ENCODE measurements at places on chromosomes 5 and 9.

- no peak for DNase-seq
These were observed 80.8 kb downstream of the PCDH1 start for GRCh38 chr5:141797425-141797824.

GRCh38 chr5:108101130-108101529, 280.8 kb downstream of the FBXL17 start:
- no peak for DNase-seq

DNA sequence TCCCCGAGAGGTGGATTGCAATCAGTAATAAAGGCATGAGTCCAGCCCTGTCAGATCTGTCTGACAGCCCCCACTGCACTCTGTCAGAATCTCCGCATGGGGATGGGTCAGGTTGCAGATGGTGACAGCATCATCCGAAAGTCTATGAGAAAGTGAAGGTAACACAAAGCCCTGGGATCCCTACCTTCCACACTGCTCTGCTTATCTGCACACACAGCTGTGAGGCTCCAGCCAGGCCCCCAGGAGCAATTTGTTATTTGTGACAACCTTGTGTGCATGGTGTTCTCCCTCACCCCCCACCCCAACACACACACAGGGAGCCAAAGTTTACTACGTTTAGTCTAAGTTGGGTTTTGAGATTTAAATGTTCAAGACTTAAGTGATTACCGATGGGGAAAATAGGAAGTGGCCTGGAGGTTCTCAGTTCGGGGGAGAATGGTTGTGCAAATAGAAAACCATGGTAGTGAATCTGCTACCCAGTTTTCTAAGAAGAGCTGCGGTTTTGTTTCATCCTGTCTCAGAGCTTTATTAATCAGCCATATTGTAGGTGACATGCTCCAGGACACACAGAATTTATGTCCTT, 92.7 kb downstream of the SV2C start:
- no peak for DNase-seq

GRCh38 chr5:140358738-140359310, 1.2 kb upstream of the SLC4A9 start:
- DNase-seq: no peak

GRCh38 chr5:850511-851006, at the start of gene ZDHHC11:
Gene ZDHHC11 (minus strand): TSS chr5:850986. CDS start chr5:850602, 384 bp downstream.
- DNase-seq: no peak

DNA sequence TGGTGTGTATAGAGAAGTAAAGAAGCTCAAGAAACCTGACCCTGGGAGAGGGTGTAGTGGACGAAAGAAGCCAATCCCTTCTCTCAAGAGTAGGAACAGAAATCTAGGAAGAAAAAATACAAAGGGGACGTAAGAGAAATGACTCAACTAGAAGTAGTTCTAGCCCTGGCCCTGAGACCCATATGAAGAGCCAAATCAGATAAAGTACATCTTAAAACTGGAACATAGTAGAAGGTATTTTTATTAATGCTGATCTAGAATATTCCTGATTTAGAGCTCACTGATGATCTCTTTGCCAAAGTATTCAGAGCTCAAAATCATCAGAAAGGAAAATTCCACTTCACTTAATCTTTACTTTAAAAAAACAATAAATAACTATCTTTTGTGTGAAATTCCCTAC, 184.8 kb downstream of the MLLT3 start:
- no peak for DNase-seq

DNA sequence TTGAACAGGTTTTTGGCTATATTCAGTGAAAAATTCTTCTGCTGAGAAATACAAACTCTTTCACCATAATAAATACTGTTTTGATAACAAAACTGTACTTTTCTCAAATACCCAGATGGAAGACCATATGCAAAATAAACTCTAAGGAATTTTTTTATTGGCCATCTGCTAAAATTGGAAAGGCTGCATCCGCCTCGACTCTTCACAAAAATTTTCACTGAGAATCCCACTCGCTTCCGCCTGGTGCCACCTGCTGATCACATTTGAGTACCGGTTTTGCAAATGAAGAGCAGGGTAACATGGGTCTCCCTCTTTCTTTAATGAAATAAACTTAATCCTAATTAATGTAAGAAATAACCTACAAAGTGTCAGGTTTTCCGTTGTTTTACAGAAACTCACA, 76.4 kb downstream of the TTLL11 start:
- DNase-seq: no peak

GRCh38 chr9:115326461-115326860, 208.5 kb upstream of the TNC start:
- no peak for DNase-seq

DNA sequence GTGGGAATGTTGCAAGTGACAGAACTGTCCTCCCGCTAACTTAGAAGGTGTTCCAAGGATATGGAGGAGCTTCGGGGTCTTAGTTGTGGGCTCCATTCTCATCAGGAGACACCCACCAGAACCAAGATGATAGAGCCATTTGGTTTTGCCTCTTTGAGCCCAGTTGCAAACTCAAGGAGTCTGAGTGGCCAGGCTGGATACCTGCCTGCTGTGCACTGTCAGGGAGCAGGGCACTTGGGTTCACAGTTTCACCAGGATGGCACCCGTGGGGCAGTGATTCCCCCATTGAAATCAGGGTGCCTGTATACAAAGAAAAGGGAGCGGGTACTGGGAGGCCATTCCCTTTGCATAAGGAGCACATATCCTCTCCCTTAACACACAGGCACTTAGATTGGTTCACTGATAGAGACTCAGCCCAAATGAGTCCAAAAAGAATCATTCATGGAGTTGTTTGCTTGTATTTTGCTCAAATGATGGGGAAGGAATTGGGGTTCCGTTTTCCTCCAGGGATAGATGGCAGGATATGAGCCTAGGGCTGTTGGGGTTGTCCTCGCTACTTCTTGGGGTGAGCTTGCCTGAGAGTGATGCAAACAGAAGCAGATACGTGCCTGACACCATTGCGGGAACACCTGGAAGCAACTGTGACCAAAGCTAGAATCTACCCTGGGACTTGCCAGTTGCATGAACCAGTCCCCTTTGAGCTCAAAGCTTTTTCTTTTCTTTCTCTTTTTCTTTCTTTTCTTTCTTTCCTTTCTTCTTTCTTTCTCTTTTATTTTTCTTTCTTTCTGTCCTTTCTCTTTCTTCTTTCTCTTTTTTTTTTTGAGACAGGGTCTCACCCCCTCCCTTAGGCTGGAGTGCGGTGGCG, 1.3 kb upstream of the PRR7 start:
- DNase-seq: peak; percentile 52

- DNase-seq: no peak
These were observed 26.8 kb upstream of the ANKRD33B start for GRCh38 chr5:10536931-10537579.

GRCh38 chr9:131927091-131927490, 152.6 kb downstream of the MED27 start:
- DNase-seq: no peak

DNA sequence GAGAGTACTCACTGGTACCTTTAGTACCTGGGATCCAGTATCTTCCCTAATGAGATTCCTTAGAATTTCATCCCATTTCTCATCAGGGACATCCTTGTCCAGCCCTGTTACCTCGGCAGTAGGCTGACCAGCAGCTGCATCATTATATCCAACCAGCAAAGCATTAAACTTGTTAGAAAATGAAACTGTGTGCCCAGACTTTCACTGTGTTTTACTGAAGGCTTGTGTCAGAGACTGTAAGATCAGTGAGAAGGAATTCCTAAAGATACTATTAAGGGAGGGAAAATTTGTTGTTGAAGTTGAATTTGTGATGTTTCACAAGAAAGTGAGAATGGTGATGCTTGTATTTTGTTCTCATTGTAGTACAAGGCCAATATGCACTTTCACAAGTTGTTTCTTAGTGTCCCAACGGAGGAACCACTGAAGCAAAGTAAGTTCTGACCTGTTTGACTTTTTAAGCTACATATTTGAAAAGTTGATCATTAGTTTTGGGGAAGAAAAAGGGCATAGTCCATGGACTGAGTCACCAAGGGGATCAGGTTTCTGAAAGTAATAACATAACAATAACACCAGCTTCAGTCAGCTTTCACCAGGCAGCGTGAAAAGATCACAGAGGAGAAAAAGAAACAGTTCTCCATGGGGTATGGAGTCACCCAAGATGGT, 48.8 kb downstream of the GRAMD2B start:
- no peak for DNase-seq

DNA sequence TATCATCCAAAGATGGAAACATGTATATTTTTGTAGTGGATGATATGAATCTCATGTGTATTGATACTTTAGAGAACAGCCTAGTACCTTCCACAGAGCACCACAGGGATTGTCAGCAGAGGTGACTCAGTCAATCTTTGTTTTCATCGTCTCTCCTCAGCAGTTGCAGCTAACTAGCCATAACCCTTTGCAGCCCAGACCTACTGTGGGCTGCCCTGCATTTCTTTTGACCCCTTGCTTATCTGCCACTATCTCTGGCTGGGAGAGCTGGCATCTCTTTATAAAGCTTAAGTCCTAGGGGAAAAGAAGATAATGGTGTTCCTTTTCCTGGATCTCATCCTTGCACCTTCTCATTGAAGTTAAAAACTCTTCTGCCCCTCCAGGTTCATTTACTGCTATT, 28.7 kb downstream of the HMGCR start:
- no peak for DNase-seq

DNA sequence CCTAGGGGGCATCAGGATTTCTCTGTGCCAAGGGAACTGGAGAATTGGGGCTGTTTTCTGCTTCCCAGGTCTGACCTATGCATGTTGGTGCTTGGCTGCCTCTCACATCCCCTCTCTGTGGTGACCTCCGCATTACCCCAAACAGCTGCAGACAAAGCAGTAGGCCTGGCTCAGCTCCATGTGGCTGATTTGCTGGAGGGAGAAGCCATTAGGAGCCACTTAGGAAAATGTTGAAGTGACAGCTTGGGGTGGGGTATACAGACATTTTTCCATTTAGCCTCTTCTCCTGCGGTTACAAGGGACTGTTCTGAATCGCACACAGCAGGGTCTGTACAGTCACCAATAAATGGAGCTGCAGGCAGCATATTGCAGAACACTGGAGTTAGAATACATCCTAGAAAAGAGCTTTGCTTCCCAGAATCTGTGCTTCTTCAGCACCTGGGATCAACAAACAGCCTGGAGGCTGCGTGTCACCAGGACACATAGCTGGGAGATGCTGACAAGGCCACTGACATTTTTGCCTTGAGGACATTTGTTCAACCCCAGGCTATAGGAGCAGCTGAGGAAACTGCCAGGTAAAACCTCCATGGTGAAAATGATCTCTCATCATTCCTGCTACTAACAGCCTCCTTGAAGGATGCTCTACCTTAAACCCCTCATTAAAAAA, 335.3 kb downstream of the DIRAS2 start:
- DNase-seq: no peak

DNA sequence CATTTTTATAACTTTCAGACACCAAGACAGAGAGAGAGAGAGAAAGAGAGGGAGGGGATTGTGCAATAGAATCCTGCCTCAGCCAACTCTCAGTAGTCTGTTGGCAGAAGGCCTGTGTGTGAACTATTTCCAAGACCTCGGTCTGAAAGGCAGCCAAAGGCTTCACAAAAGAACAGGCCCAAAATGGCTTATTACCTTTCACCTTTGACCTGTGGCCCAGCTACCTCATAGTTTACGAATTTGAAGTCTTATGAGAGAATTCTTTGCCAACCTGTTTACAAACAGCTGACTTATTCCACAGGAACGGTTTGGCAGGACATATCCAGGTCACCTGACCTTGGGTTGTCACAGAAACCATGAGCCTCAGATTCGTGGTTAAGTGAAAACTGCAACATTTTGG, 48.6 kb downstream of the NR2F1-AS1 start:
- no peak for DNase-seq

GRCh38 chr9:15711531-15711930, 158.7 kb downstream of the CCDC171 start:
- DNase-seq: no peak

- DNase-seq: peak; percentile 39
These were observed at the start of gene BSPRY for GRCh38 chr9:113349445-113350094. Gene BSPRY (plus strand): TSS chr9:113349541. CDS start chr9:113349580, 39 bp downstream.

DNA sequence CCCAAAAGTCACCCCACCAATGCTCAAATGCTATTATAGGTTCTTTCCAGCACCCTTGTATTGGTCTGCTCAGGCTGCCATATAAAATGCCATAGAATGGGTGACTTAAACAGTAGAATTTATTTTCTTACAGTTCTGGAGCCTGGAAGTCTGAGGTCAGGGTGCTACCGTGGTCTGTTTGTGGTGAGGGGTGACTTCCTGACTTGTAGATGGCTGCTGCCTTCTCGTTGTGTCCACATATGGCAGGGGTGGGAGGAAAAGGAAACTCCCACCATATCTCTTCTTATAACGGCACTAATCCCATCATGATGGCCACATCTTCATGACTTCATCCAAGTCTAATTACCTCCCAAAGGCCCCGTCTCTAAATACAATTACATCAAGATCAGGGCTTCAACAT, 257.8 kb upstream of the TARS1 start:
- no peak for DNase-seq

GRCh38 chr9:128152133-128153059, 3.1 kb downstream of the LCN2 start:
- no peak for DNase-seq

- DNase-seq: no peak
These were observed 80.3 kb downstream of the HMHB1 start for GRCh38 chr5:143892271-143892670.

- DNase-seq: no peak
These were observed 37.5 kb downstream of the ERGIC1 start for GRCh38 chr5:172871536-172871935.

- no peak for DNase-seq
These were observed 10.5 kb downstream of the NEK6 start for GRCh38 chr9:124268248-124268647.

- no peak for DNase-seq
These were observed 139.2 kb upstream of the CCNH start for GRCh38 chr5:87551911-87552310.

DNA sequence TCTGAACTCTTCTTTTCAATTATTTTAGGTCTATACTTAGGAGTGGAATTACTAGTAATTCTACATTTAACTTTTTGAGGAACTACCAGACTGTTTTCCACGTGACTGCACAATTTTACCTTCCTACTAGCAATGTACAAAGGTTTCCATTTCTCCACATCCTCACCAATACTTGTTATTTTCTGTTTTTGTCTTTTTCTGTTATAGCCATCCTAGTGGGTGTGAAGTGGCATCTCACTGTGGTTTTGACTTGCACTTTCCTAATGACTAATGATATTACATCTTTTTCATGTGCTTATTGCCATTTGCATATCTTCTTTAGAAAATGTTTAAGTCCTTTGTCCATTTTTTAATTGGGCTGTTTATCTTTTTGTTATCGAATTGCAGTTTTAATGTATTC, 136.9 kb upstream of the EGFLAM start:
- DNase-seq: no peak

DNA sequence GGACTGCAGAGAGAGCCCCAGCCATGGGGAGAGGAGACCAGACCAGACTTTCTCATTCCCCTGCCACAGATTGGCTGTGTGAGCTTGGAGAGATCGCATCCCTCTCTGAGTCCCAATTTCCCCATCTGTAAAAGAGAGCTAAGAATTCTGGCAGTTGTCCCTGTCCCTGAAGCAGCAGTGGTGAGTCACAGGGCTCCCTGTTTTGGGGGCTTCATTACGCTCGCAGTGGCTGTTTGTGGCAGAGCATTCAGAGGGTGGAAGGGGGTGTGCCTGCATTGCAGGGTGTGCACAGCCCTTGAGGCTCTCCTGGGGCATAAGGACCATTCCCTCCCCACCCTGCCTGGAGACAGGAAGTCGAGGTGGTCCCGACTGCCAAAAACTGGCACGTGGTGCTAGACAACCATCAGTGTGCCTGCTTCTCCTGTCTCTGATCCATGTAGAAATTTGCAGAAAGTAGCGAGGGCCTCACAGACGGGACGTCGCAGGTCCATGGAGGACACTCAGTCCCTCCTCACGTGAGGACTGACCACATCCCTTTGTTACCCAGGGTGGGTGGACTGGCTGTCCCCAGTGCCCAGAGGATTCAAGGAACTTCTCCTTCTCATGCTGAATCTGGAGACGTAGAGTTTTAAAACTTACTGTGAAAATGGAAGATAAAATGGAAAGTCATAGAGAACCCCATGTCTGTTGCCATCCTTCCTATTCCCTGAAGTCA, 35.3 kb downstream of the HRH2 start:
- DNase-seq: no peak
